Stimulated activated CD4-positive, alpha-beta T cell treated with anti-CD3 and anti-CD28 coated beads, Interleukin-12 subunit alpha, Interleukin-12 subunit beta, amount 100 ng/mL, for 24 hours (primary cell): ENCODE measurements at places on chromosomes 6 and 20.

DNA sequence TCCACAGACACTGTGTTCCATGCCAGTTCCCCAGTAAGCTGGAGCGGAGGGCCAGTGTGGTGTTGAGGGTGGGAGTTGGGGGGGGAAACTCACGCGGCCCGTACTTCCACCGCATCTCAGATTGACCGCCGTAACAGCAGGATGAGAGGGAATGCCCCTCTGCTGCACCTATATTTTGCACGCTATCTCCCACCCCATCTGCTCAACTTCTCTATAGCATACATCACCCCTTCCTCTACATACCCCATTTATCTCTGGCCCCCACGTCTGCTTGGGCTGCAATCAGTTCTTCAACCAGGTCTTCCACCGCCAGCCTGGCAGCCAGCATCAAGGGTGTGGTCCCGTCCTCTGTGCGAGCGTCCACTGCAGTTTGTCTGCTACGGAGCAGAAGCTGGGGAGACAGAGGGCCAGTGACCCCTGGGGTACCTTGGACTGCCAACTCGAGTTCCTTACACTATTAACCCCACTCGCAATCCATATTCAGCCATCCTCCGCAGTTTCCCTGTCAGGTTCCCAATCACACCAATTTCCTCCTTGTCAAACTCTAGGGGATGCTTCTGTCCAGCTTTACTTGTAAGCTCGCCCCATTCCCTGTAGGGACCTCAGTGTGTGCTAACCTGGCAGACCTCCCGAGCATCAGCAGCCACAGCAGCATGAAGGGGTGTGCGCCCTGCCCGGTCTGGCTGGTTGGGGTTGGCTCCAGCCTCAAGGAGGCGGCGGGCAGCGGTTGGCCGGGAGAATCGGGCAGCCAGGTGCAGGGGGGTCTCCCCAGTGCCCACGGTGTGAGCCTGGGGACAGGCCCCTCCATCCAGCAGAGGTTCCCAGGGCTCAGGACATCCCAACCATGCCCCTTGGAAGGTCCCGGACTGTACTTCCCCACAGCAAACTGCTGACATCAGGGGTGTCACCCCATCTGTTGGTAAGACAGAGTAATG lies 4.5 kb upstream of the GPSM3 start:
- no peak for DNase-seq

GRCh38 chr6:26017632-26017966 lies 55.0 kb downstream of the TRIM38 start:
- DNase-seq: peak; percentile 75

- DNase-seq: no peak
Observed at GRCh38 chr20:45117581-45117980, 2.6 kb upstream of the WFDC5 start.

GRCh38 chr6:155505608-155505989 lies 50.0 kb upstream of the NOX3 start:
- DNase-seq: no peak

GRCh38 chr6:4773181-4773580 lies 3.0 kb upstream of the CDYL start:
- no peak for DNase-seq

DNA sequence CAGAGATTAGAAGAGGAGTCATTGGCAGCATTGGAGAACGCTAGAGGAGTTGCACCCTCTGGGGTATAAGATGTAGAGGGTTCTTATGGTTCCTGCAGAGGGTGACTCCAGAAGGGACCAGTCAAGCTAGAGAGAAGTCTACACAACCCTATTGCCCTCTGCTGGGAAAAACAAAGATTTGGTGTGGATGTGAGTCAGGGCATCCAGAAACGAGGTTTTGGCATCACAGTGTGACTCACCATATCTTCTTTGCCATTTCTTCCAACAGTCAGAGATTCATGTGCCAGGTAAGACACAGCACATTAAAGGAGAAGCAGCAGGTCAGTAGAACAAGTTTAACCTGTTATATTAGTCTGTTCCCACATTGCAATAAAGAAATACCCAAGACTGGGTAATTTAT lies 598.8 kb downstream of the MAFB start:
- no peak for DNase-seq

- no peak for DNase-seq
Observed at GRCh38 chr6:137919837-137920730, 53.0 kb downstream of the TNFAIP3 start.

DNA sequence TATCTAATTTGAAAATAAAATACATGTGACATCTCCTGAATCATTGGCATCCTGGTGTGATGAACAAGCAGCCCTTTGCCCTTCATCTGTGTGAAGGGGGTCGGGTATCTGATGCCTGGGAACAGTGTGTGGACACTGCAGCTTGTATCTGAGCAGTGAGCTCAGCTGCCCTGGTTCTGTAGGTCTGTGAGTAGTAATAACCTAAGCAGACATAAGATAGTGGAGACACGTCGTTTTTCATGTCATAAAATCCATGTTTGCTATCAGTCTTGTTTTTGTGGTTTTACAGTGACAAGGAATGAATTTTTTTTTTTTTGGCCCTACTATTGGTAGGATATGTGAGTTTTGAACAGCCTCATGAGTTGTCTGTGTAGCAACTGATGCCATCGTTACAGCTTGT lies 133.0 kb downstream of the JARID2 start:
- DNase-seq: no peak

DNA sequence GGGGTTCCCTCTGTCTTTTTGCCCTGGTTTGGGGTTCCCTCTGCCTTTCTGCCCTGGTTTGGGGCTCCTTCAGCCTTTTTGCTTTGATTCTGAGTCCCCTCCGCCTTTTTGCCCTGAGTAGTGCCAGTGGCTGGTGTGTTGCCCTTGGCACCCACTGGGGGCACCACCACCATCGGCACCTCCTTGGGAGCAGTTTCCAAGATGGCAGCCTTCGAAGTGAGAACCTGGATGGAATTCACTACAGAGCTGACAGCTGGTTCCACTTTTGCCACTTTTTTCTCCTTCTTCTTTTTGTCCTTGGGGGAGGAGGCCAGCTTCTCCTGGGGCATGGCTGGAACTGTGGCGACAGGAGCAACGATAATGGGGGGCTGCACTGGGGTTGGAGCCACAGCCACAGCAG lies 22.2 kb downstream of the RRBP1 start:
- no peak for DNase-seq

DNA sequence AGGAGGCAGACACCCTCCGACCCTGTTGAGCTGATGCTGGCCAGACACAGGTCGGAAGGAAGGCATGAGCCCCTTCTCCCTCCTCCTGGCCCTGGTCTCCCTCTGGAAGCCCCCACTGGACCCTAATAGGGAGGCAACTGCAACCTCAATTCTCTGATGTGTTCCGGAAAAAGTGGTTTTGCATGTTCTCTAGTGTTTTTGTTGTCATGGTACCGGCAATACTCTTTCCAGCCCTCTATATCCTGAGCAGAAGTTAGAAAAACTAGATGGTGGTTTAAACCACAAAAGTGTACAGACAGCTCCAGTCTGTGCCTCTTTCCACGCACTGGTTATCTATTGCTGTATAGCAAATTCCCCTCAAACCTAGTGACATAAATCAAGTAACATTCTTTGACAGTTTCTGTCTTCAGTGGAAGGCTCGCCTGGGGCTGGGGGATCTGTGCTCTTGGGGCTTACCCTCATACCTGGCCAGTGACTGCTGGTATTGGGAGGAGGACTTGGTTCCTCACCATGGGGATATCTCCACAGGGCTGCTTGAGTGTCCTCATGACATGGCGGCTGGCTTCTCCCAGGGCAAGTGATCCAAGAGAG lies 37.0 kb downstream of the SYTL3 start:
- DNase-seq: no peak

DNA sequence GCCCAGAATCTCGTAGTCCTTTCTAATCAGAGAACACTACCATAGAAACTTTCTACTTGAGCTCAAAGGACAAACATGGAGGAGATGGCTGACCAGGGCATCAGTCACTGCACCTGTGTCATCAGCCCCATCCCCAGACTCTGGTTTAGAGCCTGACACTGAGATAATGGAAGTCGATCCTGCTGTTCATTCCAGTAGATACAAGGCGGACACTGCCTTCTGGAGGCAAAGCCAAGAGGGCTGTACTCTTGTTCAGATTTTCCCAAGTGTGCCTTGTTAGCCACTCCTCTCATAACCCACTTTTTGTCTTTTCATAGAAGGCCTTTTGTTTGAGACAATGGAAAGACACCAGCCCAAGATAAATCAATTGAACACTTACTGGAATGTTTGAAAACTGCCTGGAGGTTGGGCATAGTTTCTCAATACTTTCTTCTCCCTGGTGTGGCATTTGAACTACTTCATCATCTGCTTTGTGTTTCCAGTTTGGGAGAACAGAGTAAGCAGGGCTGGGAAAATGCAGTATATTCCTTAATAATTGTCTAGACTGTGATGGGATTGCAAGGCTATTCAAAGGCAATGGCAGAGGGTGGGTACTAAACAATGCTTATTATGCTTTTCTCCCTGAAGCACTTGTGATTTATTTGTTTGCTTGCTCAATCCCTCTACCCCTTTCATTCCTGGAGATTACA lies 99.7 kb downstream of the CLIC5 start:
- DNase-seq: no peak

DNA sequence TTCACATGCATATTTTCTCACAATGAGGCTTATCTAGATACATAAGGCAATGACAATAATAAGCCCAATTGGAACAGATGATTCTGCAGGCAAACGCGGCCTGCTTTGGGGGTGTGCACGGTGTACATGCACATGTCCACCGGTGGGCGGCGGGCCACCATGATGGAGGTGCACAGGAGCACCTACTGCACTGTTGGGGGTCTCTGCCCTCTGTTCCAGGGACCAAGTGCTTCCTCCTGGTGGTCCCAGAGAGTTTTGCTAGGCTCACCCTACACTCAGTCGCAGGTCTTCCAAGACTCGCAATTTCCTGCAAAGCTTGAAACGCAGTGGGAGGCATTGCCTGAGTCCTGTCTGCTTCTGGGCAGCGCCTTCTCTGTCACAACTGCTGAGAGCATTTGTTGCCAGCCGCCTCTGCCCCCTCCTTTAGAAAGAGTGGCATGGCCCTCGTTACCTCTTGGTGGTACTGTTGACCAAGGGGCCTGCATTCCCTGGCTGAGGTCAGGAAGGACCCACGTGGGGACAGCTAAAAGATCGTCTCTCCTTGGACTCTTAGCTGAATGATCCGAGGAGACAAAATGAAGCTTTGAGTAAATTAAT lies 135.3 kb downstream of the ERMARD start:
- DNase-seq: no peak

GRCh38 chr6:10963113-10963512 lies 76.3 kb downstream of the SYCP2L start:
- no peak for DNase-seq
